ENCODE measurements at places on chromosomes 2 and 18.

DNA sequence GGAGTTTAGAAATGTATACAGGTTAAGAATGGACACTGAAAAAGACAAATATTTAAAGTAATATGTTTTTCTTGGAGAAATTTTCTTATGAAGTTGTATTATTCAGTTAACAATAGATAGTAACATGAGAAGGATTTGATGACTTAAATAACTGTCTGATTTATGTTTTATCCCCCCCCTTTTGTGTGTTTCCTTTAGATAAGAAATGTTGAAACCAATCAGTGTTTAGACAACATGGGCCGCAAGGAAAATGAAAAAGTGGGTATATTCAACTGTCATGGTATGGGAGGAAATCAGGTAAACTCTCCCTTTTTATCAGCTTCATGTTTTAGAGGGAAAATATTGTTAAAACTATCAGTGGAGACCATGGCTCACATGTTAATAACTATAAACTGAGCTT lies 289.7 kb upstream of the KCNJ3 start:
- DNase-seq = no peak

GRCh38 chr2:54456612-54457322 lies 640 bp downstream of the SPTBN1 start:
- peak; percentile 93 for DNase-seq

DNA sequence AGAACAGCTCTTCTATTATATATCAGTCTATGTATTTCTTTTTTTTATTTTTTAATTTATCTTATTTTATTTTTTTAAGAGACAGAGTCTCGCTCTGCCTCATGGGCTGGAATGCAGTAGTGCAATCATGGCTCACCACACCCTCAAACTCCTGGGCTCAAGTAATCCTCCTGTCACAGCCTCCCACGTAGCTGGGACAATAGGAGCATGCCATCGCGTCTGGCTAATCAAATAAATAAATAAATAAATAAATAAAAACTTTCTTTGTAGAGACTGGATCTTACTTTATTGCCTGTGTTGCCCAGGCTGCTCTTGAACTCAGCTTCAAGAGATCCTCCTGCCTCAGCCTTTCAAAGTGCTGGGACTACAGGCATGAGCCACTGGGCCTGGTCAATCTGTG lies 117.0 kb downstream of the RBMS1 start:
- no peak for DNase-seq

- DNase-seq = no peak
Observed at GRCh38 chr18:54052732-54053429, 171.6 kb downstream of the MBD2 start.

Data from NCI-H1417 (cell line).